Activated CD4-positive, alpha-beta T cell treated with anti-CD3 and anti-CD28 coated beads, Interleukin-2, amount 50 U/mL, for 24 hours (primary cell): ENCODE measurements at places on chromosomes 6 and 20.
A peak's percentile ranks its signal among the peaks of the same experiment; 100 is the strongest.

GRCh38 chr20:52761867-52762266 lies 210.3 kb upstream of the TSHZ2 start:
- no peak for DNase-seq

- no peak for DNase-seq
Measured at GRCh38 chr6:62174548-62174947, 111.5 kb downstream of the KHDRBS2 start.

- no peak for DNase-seq
Measured at GRCh38 chr6:168407842-168408241, 33.1 kb upstream of the SMOC2 start.

DNA sequence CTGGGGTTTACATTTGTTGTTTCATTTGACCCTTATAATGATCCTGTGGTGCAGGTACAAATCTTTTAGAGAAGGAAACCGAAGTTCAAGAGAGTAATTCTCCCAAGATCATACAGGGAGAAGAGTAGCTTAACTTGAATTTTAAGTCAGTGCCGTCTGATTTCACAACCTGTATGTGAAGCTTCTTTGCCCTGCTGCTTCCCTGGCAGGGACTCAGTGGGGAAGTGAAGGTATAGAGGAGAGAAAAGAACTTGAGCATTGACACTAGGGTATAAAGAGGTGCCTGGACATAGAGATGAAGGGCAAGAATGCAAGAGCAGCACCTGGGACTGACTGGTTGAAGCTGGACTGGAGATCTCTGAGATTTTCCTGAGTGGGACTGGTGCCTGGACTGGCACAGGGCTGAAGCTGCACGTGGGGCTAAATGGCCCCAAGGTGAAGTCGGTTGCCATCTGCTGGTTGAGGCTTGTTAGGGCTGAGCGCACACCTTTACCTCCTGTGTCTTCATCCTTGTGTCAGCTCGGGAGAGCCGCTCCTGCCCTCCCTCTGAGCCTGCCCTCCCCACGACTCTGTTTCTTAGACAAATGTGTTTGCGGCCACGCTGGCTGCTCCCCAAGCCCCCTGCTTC lies 41.8 kb downstream of the FARS2 start:
- peak; percentile 33 for DNase-seq

- DNase-seq: no peak
Measured at GRCh38 chr20:6282642-6283041, 159.8 kb upstream of the FERMT1 start.

DNA sequence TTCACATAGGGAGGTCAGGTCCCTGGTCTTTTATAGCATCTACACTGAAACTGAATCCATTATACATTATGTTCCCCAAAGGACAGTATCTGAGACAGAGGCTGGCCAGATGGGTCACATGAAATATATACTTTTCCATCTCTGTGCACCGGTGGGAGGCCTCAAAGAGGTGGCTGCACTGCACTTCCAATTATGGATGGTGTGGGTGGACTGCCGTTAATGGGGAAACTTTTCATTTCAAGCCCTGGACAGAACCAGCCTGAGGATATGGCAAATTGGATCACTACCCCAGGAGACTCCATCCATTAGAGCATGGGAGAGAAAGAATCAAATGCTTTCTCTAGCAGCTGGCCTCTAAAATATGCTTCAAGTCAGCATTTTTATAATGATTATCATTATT lies 280.5 kb upstream of the OPRM1 start:
- DNase-seq: no peak

DNA sequence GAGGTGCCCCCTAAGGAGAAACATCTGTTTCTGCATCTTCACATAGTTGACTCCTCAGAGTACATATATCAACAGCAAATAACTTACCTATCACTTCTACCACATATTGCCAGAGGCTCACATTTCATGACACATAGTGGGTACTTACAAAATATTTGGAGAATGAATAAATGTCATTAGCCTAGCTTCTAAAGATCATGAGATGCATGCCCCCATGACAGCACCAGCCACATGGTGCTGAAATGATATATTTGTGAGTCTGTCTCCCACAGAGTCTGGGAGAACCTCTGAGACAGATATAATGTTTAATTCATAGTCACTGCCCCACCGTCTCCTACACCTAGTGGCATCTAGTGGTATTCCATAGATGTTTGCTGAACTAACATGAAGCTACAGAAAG lies 555.6 kb downstream of the KIF16B start:
- DNase-seq: no peak

GRCh38 chr20:47031004-47031403 lies 136.4 kb downstream of the EYA2 start:
- no peak for DNase-seq

DNA sequence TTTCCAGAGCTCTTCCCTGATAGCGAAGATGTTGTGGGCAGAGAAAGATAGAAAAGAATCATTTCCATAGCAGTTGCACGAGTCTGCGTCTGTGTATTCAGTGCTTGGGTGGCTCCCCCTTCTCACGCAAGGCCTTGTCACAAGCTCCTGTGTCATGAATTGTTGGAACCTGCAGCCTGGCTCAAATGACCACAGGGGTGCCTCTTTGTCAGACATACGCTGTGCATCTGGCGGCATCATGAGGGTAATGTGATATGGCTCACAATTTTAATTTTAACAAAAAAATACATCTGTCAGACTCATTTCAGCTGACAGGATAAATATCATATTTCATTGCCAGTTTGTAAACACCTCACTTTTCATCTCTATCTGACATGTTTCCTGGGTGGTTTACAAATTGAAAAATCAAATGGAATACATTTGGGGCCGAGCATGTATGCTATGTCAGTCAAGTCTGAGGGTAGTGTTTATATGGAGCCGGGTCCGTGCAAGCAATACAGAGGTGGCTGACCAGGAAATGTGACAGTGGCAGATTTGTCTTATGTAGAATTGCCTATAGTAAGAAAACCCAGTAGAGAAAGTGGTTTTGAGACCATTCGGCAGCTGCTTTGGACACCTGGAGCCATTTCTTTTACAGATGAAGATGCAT lies 90.9 kb downstream of the CAP2 start:
- no peak for DNase-seq

DNA sequence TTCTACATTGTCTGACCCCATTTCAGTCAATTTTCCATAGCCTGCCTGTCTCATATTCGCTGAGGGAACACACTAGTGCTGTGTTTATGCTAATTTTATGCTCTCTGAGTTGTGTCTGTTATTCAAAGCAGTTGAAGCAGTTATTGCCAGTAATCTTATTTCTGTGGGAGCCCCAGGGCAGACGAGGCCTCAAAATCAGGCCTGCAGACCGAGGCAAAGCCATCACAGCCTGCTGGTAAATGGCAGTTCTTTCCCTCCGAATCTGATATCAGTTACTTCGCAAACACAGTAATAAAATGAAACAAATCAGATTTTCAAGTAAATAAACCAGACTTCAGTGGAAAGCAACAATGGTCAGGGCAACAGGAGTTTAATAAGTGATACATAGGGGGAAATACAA lies 508.4 kb downstream of the PKHD1 start:
- DNase-seq: no peak

DNA sequence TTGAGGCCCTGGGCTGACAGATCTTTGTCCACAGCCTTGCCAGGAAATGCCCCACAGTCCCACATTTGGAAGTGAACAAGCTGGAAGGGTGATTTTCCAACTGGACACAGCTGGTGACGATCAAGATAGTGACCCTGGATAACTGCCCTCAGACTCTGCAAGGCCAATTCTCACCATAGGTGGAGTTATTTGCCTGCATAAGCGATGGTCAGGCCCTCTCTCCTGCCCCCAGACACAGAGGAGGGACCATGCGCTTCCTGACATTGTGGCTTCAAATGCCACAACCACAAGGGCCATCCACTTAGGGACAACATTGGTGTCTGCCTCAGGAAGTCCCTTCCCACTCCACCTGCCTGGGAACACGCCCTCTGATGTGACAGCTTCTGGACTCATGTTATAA lies 96.0 kb downstream of the JPH2 start:
- DNase-seq: no peak
